ENCODE measurements at places on chromosomes 7 and 10.
A peak's percentile ranks its signal among the peaks of the same experiment; 100 is the strongest.

DNA sequence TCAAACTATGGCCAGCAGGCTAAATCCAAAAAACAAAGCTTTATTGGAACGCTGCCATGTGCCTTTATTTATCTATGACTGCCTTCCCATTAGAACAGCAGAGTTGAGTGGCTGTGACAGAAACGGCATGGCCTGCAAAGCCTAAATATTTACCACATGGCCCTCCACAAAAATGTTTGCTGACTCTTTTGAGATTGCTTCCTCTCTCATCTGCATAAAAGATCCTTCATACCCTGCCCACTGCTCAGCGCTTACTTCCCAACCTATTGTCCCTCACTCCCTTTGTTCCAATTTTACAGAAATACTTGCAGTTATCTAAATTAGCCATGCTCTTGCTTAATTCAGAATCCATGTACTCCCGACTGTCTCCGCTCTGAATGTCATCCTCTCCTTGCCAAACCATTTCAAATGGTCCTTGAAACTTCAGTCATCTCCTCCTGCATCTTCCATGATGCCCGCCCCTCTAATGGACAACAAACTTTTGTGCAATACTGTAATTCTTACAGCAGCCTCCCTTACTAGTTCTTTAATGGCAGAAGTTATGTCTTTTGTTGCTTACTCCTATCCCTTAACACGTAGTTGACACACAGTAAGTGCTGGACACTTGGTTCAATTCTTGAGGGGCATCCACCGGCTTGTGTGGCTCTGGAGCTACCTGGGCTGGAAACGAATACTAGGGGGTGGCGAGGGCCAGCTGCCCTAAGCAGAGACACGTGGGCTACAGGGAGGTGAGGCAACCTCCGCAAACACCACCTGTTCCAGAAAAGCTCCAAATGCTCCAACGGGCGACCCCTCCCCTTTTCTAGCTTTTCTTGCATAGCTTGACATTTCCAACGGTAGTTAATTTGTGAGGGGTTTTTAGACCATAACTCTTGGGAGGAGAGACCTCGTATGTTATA lies 832 bp downstream of the XRCC2 start:
- no peak for DNase-seq

DNA sequence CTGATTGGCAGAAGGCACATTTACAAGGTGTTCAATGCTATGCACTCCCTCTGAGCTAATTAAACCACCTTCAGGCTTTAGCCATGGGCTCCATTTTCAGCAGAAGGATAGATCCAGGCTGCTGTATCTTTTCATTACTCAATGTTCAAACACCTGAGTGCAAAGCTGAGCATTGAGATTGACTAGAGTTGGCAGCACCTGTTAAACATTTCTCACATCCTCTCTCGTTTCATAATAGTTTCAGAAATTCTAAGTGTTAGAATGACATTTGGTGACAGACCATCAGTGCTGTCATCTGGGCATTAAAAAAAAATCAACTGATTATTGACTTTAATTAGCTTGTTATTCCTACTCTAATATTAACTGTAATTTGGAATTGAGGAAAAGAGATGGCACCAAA lies 187.1 kb upstream of the SEMA3E start:
- no peak for DNase-seq

DNA sequence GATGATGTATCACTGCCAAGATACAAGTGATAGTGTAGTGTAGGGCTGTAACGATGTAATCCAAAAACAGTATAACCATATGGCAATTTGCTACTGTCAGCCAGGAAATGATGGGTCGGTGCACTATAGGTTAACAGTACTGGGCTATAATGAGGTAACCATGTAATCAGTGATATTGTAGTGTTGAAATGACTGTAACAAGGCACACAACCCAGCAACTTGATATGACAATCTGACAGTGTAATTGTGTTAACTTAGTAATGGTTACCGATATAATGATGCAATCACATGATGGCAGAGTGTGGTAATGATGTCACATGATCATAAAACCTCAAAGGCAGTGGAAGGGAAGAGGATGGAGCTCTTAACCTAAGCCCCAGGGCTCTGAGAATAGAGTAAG lies 73.8 kb upstream of the SLF2 start:
- DNase-seq = no peak

- no peak for DNase-seq
These were observed 172.4 kb downstream of the PRPF18 start for GRCh38 chr10:13759168-13759567.

DNA sequence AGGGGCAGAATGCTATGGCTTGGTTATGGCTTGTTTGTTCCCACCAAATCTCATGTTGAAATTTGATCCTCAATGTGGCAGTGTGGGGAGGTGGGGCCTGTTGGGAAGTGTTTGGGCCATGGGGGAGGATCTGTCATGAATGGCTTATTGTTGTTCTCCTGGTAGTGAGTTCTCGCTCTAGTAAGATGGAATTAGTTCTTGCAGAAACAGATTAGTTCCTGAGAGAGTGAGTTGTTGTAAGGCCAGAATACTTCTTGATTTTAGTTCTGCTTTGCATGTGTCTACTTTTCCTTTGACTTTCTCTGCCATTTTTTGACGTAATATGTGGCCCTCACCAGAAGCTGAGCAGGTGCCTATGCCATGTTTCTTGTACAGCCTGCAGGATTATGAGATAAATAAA lies 188.2 kb downstream of the KIF20B start:
- no peak for DNase-seq

DNA sequence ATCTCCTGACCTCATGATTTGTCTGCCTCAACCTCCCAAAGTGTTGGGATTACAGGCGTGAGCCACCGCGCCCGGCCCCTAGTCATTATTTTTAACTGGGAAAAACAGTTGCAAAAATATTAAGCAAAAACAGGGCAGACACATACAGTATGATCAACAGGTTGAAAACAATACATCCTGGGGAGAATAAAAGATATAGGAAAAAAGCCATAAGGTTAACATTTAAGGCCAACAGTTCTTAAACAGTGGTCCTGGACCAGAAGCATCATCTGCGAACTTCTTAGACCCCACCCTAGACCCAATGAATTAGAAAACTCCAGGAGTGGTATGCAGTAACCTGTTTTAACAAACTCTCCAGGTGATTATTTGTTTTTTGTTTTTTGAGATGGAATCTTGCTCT lies 6.5 kb downstream of the UBE2H start:
- no peak for DNase-seq

DNA sequence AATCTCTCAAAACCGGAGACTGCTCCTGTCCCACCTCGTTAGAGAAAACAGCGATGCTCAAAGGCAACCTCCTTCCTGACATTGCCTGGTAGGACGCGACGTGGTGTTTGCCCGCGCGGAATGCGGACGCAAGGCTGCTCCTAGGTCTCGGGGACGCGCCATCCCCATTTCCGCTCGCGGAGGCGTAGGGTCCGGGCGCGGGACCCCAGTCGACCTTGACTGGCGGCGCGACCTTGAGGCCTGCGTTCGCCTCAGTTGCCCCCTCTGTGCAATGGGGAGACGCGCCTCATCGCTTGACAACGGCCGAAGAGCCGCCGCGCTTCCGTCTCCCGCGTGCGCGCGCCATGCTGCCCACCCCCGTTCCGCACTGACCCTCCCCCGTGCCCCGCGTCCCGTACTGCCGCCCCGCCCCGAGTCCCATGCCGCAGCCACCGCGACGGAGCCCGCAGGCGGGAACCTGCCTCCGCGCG lies 412 bp upstream of the PPIA start:
- peak; percentile 33 for DNase-seq

DNA sequence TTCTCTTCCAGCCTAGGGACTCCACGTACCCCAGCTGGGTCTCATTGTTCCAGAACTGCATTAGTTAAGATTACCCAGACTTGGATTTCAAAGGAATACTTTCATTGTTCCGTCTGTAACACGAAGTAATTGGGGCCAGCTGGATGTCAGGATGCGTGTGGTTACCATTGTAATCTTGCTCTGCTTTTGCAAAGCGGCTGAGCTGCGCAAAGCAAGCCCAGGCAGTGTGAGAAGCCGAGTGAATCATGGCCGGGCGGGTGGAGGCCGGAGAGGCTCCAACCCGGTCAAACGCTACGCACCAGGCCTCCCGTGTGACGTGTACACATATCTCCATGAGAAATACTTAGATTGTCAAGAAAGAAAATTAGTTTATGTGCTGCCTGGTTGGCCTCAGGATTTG lies 21.0 kb downstream of the LRRC17 start:
- DNase-seq = no peak

- DNase-seq = no peak
These were observed 613.5 kb downstream of the PTPRN2 start for GRCh38 chr7:157973971-157974677.

DNA sequence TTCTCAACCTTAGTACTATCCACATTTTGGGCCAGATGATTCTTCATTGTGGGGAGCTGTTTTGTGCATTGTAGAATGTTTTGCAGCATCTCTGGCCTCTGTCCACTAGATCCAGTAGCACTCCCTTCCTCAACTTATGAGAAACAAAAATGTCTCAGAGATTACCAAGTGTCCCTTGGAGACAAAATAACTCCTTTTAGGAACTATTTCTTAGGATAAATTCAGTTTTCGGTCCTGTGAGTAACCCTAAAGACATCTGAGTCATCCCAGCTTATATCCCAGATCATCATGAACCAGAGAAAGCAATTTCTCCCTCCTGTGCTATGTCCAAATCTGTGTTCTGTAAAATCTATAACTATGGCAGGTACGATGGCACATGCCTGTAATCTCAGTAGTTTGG lies 266.6 kb upstream of the PHYHIPL start:
- DNase-seq = no peak

DNA sequence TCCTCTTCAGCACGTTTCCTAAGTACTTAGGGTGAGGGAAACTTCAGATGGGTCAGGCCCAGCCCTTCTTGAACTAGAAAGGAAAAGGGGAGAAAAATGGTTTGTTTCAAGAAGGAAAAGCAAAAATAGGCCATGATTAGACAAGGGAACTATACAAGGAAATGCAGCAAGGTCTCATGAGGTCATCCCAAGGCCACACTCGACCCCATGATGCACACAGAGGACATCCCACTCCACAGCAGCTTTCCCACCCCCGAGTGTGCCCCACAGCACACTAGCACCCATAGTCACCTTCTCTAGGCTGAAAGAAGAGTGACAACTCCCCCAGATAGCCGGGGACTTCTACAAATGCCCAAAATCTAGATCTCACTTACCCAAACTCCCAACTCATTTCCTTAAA lies 173.4 kb downstream of the FAM107B start:
- DNase-seq = no peak

GRCh38 chr10:132163278-132163765 lies 23.4 kb upstream of the DPYSL4 start:
- no peak for DNase-seq

GRCh38 chr10:60666221-60666620 lies 112.1 kb upstream of the CDK1 start:
- no peak for DNase-seq

DNA sequence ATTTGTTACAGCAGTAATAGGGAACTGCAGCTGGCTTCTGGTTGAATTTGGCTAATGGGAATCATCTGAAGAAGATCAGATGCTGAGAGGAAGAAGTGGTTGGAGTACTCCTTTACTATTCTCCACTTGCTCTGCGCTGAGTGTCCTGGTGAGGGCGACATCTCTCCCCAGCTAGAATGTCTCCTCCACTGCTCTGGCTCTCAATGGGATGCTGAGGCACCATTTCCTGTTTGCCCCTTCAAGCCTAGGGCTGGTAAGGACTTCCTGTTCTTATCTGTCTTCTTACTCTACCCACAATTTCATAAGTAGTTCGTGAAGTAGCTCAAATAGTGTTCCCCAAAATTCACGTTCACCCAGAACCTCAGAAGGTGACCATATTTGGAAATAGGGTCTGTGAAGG lies 43.2 kb upstream of the TES start:
- no peak for DNase-seq

DNA sequence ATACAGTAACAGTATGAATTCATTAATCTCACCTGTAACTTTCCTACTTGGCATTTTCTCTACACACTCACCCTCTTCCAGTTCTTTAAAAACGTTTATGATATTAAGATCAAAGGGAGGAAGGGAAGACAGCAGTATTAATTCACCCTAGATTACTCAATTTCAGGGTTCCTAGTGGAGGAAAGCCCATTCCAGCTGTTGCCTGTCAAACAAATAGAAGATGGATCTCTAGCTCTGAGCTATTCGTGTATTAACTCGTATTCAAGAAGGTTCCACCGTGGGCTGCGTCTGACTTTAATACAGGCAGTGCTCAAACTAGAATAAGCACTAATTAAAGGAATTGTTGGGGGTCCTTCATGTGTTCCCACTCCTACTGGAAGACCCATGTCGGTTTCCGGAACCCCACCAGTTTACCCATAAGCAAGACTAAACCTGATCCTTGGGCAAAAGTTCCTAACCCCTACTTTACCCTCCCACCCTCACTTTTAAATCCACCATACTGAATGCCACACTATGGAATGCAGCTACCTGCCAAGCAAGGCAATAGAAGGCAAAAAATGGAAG lies 2.1 kb downstream of the NANOS1 start:
- DNase-seq = no peak

DNA sequence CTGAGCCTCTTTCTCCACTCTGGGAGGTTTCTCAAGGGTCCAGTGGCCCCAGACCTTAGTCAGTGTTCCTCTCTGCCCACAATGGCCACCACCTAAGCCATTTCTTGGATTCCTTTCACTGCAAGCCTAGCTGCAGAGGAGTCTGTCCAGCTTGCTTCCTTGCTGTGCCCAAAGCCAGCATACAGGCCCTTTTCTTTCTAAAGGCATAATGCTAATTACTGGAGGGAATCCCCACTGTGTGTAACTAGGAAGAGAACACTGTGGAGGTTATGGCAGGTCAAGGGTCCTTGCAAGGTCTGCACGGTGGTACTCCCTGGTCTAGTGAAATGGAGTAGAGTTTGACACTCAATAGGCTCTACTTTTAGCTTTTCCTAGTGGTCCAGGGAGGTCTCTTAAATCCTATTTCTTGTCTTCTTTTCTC lies 70.4 kb upstream of the CC2D2B start:
- DNase-seq = no peak

DNA sequence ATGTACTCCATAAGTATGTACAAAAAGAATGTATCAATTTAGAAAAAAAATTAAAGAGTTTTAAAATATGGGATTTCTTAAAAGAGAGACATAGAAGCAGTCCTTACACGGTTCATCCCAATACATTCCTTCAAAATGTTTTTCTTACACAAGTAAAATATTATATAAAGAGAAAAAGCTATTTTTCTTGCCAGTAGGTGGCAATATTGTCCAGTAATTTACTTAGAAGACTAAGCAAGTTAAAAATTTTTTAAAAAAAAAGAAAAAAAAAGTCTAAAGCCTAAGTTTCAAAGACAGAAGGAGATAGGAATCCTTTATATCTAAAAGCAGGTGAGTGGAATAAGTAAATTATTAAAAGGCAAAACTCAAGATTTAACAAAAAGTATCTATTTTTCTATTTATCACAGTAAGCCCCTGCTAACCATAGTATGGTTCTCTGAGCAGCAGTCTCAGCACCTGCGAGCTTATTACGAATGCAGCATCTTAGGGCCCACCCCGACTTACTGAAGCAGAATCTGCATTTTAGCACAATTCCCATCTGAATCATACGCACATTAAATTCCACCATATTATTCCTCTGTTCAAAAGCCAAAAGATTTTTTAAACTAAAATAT lies 240.6 kb downstream of the DGKI start:
- DNase-seq = no peak

Data from GM12864 (cell line).